Stimulated activated CD8-positive, alpha-beta memory T cell treated with anti-CD3 and anti-CD28 coated beads, Interleukin-7, amount 100 ng/mL, for 1 hour (primary cell): ENCODE measurements at places on chromosomes 3 and 15.
A peak's percentile ranks its signal among the peaks of the same experiment; 100 is the strongest.

GRCh38 chr3:30252474-30252873 lies 353.9 kb upstream of the TGFBR2 start:
- DNase-seq, result no peak

DNA sequence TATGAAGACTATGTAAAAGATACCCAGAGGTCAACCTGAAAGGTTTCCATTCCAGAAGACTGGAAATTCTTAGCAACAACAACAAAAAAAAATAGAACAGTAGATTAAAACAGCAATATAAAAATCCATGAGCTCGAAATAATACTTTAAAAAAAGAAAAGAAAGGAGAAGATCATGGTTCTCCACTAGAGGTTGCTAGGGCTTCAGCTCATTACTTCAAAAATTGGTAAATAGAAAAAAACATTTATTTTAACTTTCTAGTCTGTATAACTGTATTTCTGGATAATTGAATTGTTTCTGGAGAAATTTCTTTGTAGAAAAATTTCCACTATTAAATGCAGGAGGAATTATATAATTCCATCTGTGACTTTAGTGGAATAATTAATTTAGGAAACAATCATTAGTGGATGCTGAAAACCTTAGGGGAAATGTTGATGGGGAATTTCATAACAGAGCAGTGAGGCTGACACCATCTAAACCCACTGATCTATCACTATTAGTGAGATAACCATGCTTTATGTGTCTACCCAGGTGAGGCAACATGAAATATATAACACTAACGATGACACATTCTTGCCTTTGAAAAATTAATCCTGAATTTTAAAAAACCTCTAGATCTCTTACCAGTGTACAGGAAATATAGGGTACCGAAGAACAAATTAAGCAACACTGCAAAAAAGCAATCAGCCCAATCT lies 62.5 kb upstream of the SNRK start:
- DNase-seq, result no peak

DNA sequence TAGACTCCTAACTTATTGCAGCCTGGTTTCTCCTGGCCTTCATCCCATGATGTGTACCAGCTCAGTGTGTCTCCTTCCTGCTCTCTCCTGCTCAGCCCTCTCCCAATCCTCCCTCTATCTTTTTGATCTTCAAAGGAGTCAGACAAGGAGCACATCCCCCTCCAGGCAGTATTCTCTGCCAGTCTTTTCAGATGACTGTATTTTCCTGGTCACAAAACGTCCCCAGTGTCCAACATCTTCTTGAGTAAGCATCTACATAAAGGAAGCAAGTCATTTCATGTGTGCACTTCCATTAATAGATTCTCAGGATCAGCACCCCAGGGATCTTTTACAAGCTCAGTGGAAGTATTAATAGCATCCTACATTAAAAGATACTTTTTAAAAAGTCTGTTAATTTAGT lies 148.9 kb upstream of the THBS1 start:
- DNase-seq, result no peak

GRCh38 chr3:14471690-14472089 lies 68.5 kb downstream of the GRIP2 start:
- no peak for DNase-seq

- no peak for DNase-seq
These were observed 40.7 kb downstream of the C2CD4B start for GRCh38 chr15:62124176-62124972.

DNA sequence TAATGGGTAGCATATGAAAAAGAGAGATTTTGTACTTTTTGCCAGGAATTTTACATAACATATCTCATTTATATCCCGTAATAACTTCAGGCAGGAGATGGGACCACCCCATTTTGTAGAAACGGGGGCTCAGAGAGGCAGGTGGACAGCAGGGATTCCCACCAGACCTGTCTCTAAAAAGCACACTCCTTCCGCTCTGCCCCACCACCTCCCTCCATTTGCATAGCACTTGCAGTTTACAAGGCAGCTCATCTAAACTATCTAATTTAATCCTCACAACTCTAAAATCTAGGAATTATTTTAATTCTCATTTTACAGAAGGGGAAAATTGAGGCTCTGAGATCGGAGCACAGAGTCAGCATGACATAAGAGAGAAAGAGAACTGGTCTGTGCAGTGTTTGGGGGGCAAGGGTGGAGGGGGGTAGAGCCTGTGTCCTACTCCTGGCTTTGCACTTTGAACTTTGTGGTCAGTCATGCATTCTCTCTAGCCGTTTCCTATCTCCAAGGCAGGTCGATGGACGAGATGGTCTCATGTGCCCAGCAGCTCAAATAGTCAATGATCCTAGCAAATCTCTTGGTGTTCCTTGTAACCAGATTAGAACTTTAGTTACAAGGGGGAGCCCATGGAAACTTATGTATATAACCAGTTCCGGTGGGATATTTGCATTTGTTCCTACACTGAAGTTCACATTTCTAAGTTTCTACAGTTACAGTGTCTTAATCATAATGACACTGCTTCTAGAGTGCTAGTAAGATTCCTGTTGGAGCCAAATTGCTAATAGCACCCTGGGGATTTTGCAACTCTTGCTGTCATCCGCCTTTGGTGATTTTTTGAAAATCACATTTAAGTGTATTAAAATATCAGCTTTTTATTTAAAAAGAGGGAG lies 18.6 kb downstream of the CRYGS start:
- no peak for DNase-seq

GRCh38 chr3:99325402-99325801 lies 313.0 kb upstream of the COL8A1 start:
- no peak for DNase-seq

DNA sequence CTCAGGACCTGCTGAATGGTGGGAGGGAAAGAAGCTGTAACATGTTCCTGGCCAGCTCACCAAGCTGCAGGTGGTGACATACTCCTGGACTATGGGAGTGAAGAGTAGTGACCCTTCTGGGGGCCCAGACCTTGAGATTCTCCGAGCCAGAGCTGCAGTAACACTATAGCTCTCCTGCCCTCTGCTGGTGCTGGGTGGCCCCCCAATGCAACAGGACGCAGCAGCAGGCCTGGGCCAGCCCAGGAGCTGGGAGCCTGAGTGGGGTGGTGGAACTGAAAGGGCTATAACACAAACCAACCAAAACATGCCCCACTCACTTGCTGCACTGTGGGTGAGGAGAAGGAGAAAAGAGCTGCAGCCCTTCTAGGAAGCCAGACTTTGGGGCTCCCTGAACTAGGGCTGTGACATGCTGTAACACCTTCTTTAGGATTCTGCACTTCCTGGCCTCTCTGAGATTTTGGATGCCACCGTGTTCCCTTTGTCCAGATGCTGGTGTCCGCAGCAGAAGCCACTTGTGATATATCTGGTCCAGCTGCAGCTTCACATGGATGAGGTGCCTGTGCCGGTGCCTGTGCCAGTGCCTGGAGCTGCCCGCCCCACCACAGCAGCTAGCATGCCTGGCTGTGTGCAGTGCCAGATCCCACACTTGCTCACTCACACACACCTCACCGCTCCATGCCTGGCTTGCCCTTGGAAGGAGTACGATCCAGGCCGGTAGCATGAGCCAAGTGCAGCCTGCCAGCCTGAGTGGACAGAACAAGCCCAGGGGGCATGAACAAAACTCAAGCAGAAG lies 636.8 kb upstream of the KCNMB2 start:
- no peak for DNase-seq

- peak; percentile 41 for DNase-seq
These were observed 527 bp downstream of the B2M start for GRCh38 chr15:44711743-44712345.

DNA sequence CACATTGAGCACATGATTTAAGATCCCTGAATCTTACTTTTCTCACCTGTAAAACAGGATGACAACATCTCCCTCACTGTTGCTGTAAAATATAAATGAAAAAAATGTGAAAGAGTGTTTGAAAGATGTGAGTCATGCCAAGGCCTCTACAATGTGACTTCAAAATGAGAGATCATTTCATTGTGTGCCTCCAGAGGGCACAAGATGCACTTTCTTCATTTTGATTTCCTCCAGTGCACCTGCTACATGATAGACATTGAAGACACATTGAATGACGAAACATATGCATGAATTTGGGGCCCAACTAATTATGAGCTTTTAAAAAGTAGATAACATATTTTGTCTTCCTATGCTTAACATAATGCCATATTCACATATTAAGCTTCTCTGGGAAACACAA lies 170.3 kb downstream of the MOBP start:
- DNase-seq, result no peak

- no peak for DNase-seq
These were observed 81.0 kb upstream of the MEIS2 start for GRCh38 chr15:37181339-37181738.

GRCh38 chr3:134393074-134393473 lies 18.8 kb upstream of the AMOTL2 start:
- no peak for DNase-seq

DNA sequence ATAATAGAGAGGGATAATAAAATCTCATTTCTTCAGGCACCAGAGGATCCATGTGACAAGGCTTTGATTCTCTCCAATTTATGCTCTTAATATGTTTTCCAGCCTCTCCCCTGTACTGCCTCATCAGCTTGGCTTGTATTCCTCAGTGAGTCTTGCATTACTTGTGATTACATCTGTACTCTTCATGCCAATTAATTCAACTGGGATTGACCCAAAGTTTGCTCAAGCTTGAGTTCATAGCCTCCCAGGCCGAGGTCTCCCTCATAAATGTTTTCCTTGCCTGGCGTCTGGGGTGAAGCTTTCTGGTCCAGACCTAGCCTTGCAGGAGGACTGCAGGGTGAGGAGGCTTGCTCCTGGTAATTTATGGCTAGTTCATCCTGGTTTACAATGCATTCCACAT lies 146.9 kb downstream of the CHST2 start:
- no peak for DNase-seq

- no peak for DNase-seq
These were observed 255.3 kb downstream of the RORA start for GRCh38 chr15:60973637-60974415.

DNA sequence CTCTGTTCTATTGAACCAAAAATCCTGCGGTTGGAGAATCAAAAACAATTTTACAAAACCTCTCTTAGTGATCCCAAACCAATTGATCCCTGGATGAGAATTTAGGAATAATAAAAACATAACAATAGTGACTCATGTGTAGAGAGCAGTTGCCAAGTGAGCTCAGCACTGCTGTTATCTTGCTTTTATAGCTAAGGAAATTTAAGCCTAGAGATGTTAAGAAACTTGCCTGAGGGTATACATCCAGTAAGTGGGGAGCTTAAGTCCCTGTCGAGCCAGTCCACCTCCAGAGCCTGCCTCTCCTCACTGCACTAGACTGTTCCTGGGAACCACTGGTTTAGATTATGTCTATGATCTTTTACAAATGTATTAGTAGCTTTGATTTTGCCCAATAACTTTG lies 358.4 kb upstream of the LMCD1 start:
- DNase-seq, result no peak

- DNase-seq, result no peak
These were observed 10.1 kb downstream of the BCL2L10 start for GRCh38 chr15:52102463-52102862.

DNA sequence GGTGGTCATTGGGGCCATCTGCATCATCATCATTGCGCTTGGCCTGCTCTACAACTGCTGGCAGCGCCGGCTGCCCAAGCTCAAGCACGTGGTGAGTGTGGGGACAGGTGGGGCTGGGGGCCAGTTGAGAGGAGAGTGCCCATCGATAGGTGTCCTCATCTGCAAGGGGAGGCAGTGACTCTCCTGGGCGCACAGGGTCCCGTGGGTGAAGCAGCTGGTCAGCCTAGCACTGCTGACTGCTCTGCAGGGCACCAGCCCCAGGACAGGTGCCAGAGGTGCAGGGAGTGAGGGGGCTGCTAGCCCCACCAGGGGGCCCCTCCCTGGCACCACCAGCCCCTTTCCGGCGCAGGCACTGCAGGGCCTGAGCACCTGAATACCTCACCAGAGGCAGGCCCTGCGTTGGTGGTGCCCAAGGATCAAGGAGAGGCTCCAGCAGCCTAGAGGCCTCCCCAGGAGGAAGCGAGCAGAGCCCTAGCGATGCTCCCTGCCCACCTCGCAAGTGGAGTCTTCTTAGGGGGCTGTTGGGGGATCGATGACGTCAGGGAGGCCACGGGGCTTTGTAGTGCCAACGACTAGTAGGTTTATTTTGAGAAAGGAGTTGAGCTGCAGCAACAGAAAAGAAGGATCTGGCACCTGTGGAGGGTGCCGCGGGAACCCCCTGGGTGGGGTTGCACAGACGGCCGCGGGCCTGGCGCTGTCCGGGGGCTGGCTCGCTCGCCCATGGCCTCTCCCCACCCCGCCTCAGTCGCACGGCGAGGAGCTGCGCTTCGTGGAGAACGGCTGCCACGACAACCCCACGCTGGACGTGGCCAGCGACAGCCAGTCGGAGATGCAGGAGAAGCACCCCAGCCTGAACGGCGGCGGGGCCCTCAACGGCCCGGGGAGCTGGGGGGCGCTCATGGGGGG lies 976 bp upstream of the ABTB1 start:
- DNase-seq, result no peak

- DNase-seq, result no peak
These were observed 19.9 kb upstream of the LRIG1 start for GRCh38 chr3:66520724-66521123.

DNA sequence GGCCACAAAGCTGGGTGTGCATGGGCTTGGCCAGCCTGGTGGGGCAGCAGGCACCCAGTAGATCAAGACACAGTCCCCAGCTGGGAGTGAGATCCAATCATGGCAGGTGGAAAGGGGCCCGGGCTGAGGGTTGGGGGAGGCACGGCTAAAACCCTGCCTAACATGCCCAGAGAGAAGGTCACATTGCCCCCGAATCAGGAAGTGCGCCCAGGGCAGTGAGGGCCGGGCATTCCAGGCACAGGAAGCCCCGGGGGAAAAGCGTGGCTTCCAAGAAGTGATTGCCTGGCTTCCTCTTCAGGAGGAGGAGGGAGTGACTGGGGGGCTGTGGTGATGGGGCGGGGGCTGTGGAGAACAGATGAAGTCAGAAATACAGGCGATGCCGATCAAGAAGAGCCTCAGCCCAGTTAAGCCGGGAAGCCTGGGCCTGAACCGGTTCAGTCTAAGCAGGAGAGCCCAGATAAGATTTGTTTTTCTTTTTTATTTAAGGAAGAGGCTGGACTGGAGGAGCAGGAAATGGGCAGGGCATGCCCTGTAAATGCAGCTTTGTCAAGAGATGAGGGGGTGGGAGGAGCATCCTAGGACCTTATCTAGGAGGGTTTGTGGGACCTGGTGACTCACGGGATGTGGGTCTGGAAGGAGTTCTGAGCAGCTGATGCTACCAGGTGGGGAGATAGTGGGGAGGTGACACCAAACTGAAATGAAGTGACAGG lies 83.9 kb downstream of the CHSY1 start:
- DNase-seq, result peak; percentile 30

GRCh38 chr15:65954289-65954741 lies 85.0 kb downstream of the RAB11A start:
- no peak for DNase-seq

GRCh38 chr3:167777356-167777755 lies 41.8 kb downstream of the SERPINI1 start:
- DNase-seq, result no peak

DNA sequence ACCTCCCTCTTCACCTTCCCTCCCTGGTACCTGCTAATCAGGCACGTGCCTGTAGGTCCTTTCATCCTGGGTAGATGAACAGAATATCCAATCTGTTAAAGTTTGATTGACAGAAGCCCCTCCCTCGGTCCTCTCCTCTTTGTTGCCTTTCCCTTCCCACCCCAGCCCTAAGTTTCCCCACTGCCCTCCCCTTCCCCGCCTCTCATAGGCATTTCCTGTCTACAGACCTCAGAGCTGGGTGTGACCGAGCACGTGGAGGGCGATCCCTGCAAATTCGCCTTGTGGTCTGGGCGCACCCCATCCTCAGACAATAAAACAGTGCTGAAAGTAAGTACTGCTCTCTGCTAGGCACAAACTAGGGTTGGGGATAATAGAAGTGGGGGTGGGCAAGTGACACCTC lies 239.2 kb upstream of the UMPS start:
- DNase-seq, result no peak
